Endodermal cell (in vitro differentiated cells): ENCODE measurements at places on chromosomes 4 and X. TPM values are rescaled to one million over a fixed set of nuclear protein-coding genes. Genes with fewer than 3 reads are reported as not detected.

GASK1B gene
- total RNA-seq: 0.96 to 2.6 TPM (median 2.3 TPM) in 3 replicates

METAP1 gene
- total RNA-seq: 50.3 and 53.0 TPM in 2 replicates

STATH gene
- total RNA-seq: not detected in 2 replicates

GATA1 gene
- total RNA-seq: not detected in 3 replicates

TKTL2 gene
- not detected in 2 replicates for total RNA-seq

LDB2 gene
- 11.4 to 14.2 TPM (median 12.4 TPM) in 3 replicates for total RNA-seq

ETDA gene
- not detected in 2 replicates for total RNA-seq

NMU gene
- 7.6 to 9.6 TPM (median 7.8 TPM) in 3 replicates for total RNA-seq

PTPN13 gene
- total RNA-seq: 120 to 250 TPM (median 238 TPM) in 3 replicates

TRIM2 gene
- total RNA-seq: 22.9 to 40.0 TPM (median 31.8 TPM) in 3 replicates

ZMAT1 gene
- total RNA-seq: 5.1 and 6.6 TPM in 2 replicates

TSPAN6 gene
- 58.4 to 60.4 TPM (median 59.1 TPM) in 3 replicates for total RNA-seq

ZDHHC9 gene
- total RNA-seq: 39.5 and 40.2 TPM in 2 replicates

TMEM185A gene
- 54.9 and 60.1 TPM in 2 replicates for total RNA-seq

CNGA1 gene
- 0.66 TPM in 1 of 2 replicates, not detected in the other for total RNA-seq

MAGEB18 gene
- total RNA-seq: not detected in 2 replicates

SPANXA1 gene
- total RNA-seq: not detected in 3 replicates

NHSL2 gene
- 7.3 and 11.2 TPM in 2 replicates for total RNA-seq
